Iris pigment epithelial cell (primary cell): ENCODE measurements at places on chromosomes 6 and 20.

GRCh38 chr20:42795111-42795695 is 394.5 kb downstream of the PTPRT start:
- DNase-seq = no peak

DNA sequence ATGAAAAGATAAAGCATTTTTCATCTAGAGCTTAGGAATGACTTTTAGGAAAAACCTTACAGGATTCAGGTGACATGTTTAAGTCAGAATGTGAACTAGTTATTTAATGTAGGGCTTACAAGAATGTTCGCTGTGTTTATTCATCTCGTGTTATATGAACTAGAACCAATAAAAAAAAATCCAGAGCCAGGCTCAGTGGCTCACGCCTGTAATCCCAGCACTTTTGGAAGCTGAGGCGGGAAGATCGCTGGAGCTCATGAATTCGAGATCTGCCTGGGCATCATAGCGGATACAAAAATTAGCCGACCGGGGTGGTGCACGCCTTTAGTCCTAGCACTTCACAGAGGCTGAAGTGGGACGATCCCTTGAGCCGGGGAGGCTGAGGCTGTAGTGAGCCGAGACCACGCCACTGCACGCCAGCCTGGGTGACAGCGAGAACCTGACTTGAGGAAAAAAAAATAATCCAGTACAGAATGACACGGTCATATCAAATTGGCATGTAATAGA is 46.3 kb downstream of the OR2B2 start:
- peak; percentile 6 for DNase-seq

- DNase-seq = no peak
Observed at GRCh38 chr6:141041596-141042087, 1091.1 kb upstream of the GJE1 start.

- DNase-seq = peak; percentile 3
Observed at GRCh38 chr6:2072453-2072852, 173.0 kb downstream of the GMDS start.

DNA sequence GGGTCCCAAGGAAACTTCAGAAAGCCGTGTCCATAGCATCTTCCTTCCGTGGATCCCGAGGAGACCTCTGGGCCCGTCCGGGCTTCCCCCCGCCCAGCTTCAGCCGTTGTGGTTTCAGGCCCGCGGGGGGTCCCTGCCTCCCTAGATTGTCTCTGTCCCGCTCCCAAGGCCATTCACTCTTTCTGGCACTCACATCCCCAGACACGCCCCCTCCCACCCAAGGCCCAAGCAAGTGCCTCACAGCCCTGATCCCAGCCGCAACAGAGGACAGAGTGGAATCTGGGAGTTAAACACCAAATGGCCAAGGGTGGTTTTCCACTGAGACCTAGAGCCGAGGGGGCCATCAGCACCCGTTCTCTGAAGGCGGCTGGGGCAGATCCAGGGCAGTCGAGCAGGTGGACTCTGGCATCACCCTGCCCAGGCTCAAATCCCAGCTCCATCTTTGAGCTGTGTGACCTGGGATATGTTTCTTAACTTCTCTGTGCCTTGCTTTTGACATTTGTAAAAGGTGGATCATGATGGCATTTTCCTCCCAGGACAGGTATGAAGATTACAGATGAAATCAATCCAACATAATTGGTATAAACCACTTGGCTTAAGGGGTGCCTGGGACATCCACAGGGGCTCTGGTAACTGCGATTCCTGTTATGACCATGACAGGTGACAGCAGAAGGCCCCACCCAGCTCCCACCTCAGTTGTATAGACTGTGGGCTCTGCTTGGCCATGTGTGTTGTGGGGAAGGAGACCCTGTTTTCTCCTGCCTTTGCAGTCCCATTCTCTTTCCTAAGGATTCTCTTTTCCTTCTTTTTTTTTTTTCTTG is 48.1 kb downstream of the CTCFL start:
- no peak for DNase-seq

GRCh38 chr6:28757429-28758045 is 166.2 kb downstream of the TRIM27 start:
- DNase-seq = peak; percentile 49

DNA sequence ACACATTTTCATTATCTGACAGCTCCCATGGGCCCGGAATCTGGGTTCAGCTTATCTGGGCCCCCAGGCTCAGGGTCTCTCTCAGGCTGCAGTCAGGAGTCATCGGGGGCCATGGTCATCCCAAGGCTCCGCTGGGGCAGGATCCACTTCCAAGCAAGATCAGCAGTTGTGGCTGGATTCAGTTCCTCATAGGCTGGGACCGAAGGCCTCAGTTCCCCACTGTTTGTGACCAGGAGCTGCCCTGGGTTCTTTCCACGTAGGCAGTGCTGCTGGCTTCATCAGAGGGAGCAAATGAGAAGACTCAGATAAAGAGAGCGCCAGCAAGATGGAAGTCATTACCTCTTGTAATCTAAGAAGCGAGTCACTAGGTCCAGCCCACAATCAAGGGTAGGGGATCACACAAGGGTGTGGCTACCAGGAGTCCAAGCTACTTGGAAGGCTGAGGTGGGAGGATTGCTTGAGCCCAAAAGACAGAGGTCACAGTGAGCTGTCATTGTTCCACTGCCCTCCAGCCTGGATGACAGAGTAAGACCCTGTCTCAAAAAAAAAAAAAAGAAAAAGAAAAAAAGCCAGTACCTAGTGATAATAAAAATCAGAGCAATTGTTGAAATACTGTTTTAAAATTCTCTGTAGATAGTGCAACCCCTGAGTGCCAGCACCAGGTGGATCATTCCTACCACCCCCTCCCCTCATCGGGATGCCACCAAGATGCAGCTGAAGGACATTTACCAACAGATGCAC is 162.7 kb downstream of the NFATC2 start:
- DNase-seq = no peak

DNA sequence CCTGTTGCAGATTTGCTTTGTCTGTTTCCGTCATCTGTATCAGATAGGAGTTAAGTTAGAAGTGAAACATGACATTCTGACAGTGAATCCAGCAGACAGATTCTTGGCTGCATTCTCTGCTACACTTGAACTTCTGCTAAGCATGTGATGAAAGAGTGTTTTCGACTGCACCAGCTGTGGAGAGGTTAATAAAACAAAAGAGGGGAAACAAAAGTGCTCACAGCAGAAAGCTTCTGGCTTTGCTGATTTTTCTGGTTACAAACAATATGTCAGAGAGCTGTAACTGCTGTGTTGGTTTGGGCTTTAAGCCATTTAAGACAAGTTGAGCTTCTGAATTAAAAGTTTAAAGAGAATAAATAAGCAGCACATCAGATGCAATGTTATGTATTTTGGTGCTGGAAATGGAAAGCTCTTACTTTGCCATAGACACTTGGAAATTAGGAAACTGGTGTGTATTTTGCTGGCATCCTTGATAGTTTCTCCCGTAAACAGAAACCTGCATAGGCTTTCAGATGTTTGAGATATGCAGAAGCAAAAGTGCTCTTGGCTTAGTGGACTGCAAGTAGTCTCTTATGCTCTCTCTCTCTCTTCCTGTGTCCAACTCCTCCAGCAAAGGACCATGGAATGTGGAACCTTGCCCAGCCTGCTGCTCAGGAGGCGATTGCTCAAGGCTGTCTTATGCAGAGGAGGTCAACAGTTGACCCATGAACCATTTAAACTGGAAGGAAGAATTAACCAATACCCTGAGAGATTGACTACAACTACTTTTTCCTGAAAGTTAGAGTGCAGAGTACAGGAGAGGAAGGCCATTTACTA is 104.9 kb downstream of the RPS12 start:
- DNase-seq = peak; percentile 95

- DNase-seq = no peak
Observed at GRCh38 chr6:134098276-134098675, 45.9 kb upstream of the SLC2A12 start.

- no peak for DNase-seq
Observed at GRCh38 chr6:73782911-73783310, 86.9 kb downstream of the CD109 start.

DNA sequence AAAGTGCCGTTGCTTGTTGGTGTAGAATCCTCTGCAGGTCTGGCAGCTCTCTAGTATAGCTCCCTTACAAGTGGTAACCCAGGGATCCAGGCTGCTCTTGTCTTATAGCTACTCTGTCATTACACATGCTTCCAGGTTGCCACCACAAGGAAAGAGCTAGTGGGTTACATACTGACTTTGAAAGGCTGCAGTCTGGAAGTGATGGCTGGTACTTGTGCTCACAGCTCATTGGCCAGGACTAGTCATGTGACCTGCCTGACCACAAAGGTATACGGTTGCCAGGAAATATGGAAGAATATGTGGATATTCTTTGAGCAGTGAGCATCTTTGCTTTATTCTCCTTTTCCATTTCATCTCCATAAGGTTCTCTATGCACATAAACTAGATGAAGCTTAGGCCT is 46.0 kb downstream of the RREB1 start:
- no peak for DNase-seq

GRCh38 chr20:59850018-59850641 is 83.3 kb downstream of the SYCP2 start:
- peak; percentile 50 for DNase-seq

GRCh38 chr6:22361576-22361975 is 64.7 kb upstream of the PRL start:
- DNase-seq = no peak

- DNase-seq = peak; percentile 44
Observed at GRCh38 chr20:6802227-6802626, 34.7 kb downstream of the BMP2 start.

- no peak for DNase-seq
Observed at GRCh38 chr20:10632721-10633509, 40.9 kb downstream of the JAG1 start.

- no peak for DNase-seq
Observed at GRCh38 chr6:53813801-53814200, 19.0 kb downstream of the LRRC1 start.

DNA sequence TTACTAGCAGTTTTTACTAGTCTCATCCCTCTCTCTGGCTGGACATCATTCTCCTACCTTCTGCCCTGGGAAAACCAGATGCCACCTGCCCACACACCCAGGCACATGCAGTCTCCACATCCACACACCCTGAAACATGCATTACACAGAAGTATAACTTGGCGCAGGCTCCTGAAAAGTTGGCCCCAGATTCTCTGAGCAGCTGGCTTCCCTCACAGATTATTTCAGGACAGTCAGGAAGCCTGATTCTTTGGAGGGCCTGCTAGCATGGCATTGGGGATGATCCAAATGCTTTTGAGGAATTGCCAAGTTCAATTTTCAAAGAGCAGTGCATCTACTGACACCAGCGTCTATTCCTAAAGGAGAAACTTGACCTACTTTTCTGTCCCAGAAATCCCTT is 27.8 kb upstream of the KIF16B start:
- DNase-seq = no peak

DNA sequence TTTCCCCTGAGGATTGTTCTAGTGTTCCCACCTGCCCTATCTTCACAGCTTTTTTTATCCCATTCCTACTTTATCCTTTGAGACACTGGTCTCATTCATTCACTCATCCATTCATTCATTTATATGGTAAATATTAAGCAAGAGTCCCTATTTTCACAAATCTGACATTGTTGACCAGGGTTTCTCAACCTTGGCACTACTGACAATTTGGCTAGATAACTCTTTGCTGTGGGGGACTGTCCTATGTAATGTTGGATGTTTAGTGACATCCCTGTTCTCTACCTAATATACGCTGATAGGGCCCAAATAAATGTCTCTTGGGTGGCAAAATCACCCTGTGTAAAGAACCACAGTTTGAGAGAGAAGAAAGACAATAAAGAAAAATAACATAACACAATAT is 345.0 kb downstream of the GRIK2 start:
- no peak for DNase-seq

DNA sequence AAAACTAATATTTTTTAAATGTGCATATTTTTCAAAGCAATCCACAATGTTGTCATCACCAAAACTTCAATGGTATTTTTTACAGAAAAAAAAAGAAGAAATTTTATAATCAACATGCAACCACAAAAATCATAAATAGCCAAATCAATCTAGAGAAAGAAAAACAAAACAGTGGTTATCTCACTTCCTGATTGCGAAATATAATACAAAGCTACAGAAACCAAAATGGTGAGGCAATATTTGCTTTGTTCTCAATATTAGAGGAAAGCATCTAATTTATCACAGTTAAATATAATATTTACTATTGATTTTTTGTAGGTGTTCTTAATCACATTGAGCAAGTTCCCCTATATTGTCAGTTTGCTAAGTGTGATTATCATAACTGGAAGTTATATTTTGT is 720.7 kb upstream of the ADGRB3 start:
- peak; percentile 72 for DNase-seq

GRCh38 chr6:73985891-73986290 is 289.9 kb downstream of the CD109 start:
- no peak for DNase-seq

GRCh38 chr20:36483919-36484808 is 57.2 kb upstream of the MYL9 start:
- peak; percentile 60 for DNase-seq

GRCh38 chr20:56943946-56944945 is 315.1 kb downstream of the TFAP2C start:
- no peak for DNase-seq

- no peak for DNase-seq
Observed at GRCh38 chr6:165967810-165968407, 199.7 kb downstream of the TBXT start.

- DNase-seq = no peak
Observed at GRCh38 chr6:116030770-116031169, 29.9 kb downstream of the FRK start.

GRCh38 chr20:35088231-35089145 is 4.1 kb downstream of the TRPC4AP start:
- peak; percentile 46 for DNase-seq

DNA sequence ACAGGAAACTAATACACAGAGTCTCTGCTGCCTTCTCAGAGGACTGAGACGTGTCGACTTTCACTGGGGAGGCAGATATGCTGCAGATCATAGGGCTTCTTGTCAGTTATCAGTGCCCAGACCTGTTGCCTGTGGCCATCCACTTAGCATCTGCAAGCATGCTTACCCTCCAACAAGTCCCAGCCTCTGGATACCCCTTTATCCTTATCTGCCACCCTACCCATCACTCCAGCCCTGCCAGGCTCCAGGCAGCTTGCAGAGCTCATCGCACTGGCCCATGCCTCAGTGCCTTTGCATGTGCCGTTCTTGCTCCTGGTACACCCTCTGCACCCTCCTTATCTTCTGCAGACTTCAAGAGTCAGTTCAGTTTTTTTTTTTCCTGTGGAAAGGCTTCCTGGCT is 119.2 kb downstream of the TOX2 start:
- DNase-seq = no peak

GRCh38 chr20:57656252-57656820 is 36.1 kb upstream of the ZBP1 start:
- DNase-seq = no peak

- DNase-seq = peak; percentile 100
Observed at GRCh38 chr6:161215193-161215592, 58.7 kb downstream of the AGPAT4 start.

- no peak for DNase-seq
Observed at GRCh38 chr6:143160015-143160414, 99.3 kb downstream of the AIG1 start.

- peak; percentile 70 for DNase-seq
Observed at GRCh38 chr20:50533061-50533460, 22.9 kb downstream of the PTPN1 start.

- peak; percentile 87 for DNase-seq
Observed at GRCh38 chr20:1357921-1358671, 29.2 kb upstream of the SDCBP2 start.
